Gastrocnemius medialis (tissue), 4 donors: ENCODE measurements at places on chromosomes 16 and 17. TPM values are rescaled to one million over a fixed set of nuclear protein-coding genes. Genes with fewer than 3 reads are reported as not detected.

- H3K27ac ChIP-seq: no peak overlapping the region
- no peaks in the 10 kb centered on the region for H3K27me3 ChIP-seq
- no peaks in the 10 kb centered on the region for H3K4me1 ChIP-seq
- H3K36me3 ChIP-seq: no peaks in the 10 kb centered on the region
Observed at GRCh38 chr17:81173762-81174155, 7.7 kb upstream of the AATK start.

GRCh38 chr16:17567455-17567854 lies 96.7 kb upstream of the XYLT1 start:
- H3K27me3 ChIP-seq: peaks cover 3% of the 10 kb centered on the region
- H3K27ac ChIP-seq: no peak overlapping the region
- H3K4me1 ChIP-seq: no peaks in the 10 kb centered on the region

GRCh38 chr17:65742403-65743307 lies 181.2 kb upstream of the AXIN2 start:
- no peak for DNase-seq
- no peaks in the 10 kb centered on the region for H3K27me3 ChIP-seq
- H3K4me3 ChIP-seq: no peak overlapping the region
- no peak overlapping the region for H3K27ac ChIP-seq

DNA sequence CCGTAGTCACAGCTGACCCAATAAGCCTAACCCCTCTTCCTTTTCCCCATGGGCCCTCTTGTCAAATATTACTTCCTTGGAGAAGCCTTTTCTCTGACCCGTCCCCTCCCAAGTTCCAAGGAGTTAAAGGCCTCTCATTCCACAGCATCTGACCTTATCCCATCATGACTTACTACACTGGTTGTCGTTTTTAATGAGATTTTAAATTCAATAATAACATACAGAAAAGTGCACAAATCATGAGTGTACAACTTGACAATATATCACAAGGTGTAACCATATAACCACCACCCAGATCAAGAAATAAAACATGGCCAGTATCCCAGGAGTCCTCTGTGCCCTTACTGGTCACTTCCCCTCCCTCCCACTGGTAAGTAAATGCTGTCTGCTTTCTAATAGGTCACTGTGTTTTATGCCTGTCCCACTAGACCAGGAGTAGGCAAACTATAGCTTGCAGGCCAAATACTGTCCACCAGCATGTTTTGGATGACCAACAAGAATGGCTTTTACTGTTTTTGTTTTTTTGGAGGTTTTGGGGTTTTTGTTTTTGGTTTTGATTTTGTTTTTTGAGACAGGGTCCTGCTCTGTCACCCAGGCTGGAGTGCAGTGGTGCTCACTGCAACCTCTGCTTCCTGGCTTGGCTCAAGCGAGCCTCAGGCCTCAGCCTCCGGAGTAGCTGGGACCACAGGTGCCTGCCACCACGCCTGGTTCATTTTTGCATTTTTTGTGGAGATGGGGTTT lies 1.2 kb upstream of the FDXR start:
- no peaks in the 10 kb centered on the region for H3K36me3 ChIP-seq
- no peaks in the 10 kb centered on the region for H3K27me3 ChIP-seq
- H3K4me3 ChIP-seq: peak overlapping the region; percentile 83
- H3K27ac ChIP-seq: peak overlapping the region; percentile 93

GRCh38 chr16:27492588-27492979 lies 57.1 kb downstream of the GTF3C1 start:
- H3K27ac ChIP-seq: peak overlapping the region; percentile 26
- H3K36me3 ChIP-seq: peaks cover 4% of the 10 kb centered on the region
- no peak for DNase-seq
- H3K27me3 ChIP-seq: no peaks in the 10 kb centered on the region
- no peak overlapping the region for H3K4me3 ChIP-seq

DNA sequence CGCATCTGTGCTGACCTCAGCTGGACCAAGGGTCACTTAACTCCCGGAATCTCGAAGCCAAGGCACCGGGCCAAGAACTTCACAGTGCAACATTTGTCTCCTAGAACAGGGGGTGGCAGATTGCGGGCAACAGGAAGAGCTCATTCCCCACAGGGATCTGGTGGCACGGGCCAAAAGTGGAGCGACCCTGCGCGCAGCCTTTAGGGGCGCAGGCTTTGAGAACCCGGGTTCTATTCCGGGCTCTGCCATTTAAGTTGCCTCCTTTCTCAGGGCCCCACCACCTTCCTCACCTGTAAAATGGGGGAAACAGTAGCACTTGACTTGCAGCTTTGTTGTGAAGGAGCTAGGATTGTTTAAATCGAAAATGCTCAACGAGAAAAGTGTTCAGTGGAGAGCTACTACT lies 651 bp downstream of the SHMT1 start:
- H3K27me3 ChIP-seq: no peaks in the 10 kb centered on the region
- H3K4me3 ChIP-seq: peak overlapping the region; percentile 72
- no peaks in the 10 kb centered on the region for H3K36me3 ChIP-seq
- peak overlapping the region; percentile 85 for H3K27ac ChIP-seq
- peaks cover 12% of the 10 kb centered on the region for H3K4me1 ChIP-seq
- peak; percentile 72 for DNase-seq

DNA sequence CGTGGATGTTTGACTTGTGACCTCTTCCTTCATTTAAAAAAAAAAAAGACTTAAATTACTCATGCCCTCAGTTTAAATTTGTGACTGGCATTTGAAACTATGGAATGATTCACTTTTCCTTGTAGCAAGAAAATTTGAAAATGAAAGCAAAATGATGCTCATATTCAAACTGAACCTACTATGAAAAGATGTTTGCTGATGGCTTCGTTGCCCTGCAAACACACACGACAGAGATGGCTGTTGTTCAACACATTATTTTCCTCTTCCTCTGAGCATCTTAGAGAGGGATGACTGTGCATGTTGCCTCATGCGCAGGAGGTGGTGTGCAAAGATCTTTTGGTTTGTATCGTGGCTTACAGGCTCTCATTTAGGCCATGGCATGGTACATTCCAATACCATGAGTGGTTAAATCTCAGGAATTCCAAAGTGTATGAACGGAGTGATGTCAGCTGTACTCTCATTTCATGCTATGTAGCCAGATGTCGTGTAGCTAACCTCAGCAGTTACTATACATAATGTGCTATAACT lies 164.5 kb downstream of the PRKCA start:
- no peaks in the 10 kb centered on the region for H3K27me3 ChIP-seq
- no peak overlapping the region for H3K27ac ChIP-seq

DNA sequence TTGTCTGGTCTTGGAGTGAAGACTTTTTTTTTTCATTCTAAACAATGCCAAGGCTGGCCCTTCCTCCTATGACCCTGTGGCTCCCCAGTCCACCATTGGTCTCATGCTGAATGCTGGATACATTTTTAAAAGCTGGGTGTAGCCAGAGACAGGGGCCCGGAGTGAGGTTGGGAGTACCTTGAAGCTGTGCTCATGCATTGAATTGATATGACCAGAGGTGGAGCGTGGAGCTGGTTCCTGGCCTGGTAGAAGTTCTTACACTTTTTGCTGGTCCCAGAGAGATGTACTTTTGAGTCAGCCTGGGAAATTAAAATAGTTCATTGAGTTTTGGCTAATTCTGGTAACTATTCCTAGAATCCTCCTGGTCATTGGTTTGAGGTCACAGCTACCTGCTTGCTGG lies 83.6 kb downstream of the CMIP start:
- no peak for DNase-seq
- H3K4me3 ChIP-seq: no peak overlapping the region
- no peak overlapping the region for H3K27ac ChIP-seq
- H3K36me3 ChIP-seq: no peaks in the 10 kb centered on the region
- H3K27me3 ChIP-seq: no peaks in the 10 kb centered on the region
- peaks cover 10% of the 10 kb centered on the region for H3K4me1 ChIP-seq

DNA sequence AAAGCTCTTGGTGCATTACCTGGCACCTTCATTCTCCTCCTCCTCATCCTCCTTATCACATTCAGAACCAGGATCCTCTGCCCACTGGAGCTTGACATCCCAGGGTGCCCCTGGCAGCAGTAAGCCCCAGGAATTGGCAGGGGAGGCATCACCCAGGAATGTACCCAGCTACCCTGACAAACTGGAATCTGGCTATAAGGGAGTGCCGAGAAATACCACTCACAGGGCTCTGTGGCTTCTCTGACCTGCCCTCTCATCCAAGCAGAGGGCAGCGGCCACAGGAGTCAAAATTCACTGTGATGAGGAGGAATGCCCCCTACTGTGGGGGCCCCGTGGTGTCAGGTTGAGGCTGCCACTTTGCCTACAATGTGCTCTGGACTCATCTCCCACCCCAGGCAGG lies 19.6 kb downstream of the MPP3 start:
- H3K4me1 ChIP-seq: no peaks in the 10 kb centered on the region
- DNase-seq: no peak
- H3K36me3 ChIP-seq: no peaks in the 10 kb centered on the region
- H3K4me3 ChIP-seq: no peak overlapping the region
- H3K27ac ChIP-seq: no peak overlapping the region

DNA sequence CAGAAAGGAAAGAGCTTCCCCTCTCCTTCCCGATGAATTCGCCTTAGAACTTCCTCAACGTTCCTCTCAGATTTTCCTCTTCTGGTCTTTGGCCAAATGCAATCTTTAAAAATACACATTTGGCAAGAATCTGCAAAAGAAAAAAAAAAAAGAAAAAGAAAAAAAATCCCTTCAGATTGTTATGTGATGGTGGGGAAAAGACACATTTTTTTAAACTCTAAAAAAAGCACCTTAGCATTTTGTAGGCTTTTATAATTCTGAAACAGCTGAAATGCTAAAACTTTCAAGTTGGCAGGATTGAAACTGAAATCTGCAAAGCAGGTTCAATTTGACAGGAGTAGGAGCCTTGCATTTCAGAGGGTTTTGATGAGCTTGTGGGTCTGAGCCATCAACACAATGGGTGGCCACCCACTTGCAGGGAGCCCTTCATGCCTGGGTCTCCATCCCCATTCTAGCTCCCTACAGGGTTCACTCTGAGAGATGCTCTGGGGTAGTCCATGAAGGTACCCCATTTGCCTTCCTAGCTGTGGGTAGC lies 33.1 kb downstream of the CACNG3 start:
- H3K27me3 ChIP-seq: no peaks in the 10 kb centered on the region
- H3K4me1 ChIP-seq: no peaks in the 10 kb centered on the region
- DNase-seq: no peak
- H3K27ac ChIP-seq: no peak overlapping the region
- no peak overlapping the region for H3K4me3 ChIP-seq

DNA sequence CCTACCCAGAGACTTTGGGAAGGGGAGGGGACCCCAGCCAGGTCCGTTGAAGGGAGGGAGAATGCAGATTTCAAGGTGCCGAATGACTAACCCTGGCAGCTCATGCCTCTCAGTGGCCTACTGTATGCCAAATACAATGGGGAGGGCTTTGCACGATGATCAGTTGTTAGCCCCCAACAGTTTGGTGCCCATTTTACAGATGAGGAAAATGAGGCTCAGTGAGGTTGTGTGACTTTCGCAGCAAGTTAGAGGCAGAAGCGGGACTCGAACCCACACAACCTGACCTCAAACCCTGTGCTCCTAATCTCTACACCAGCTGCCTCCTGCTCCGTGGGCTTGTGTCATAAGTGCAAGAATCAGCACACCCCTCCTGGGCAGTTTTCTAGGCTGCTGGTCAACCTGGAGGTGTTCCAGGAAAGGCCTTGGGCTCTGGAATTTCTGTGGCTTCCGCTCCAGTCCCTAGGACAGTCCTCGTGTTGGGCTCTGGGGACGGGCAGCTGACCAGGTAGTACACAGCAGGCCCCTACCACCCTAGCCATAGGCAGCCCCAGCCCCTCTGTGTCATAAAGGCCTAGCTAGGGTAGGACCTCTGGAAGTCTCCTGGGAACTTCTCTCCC lies 11.9 kb upstream of the NAGPA start:
- no peak overlapping the region for H3K4me3 ChIP-seq
- H3K27me3 ChIP-seq: no peaks in the 10 kb centered on the region
- no peaks in the 10 kb centered on the region for H3K36me3 ChIP-seq

- no peaks in the 10 kb centered on the region for H3K36me3 ChIP-seq
- no peak overlapping the region for H3K4me3 ChIP-seq
- DNase-seq: peak; percentile 76
Observed at GRCh38 chr16:66036793-66037715, 329.4 kb upstream of the CDH5 start.

RNF112 gene
- 0.55 TPM for total RNA-seq

PRAC1 gene
- not detected for total RNA-seq

CACNG3 gene
- total RNA-seq: not detected
